Muscle of arm (tissue), 14 donors: ENCODE measurements at places on chromosomes 11 and 22.

GRCh38 chr22:44409211-44409973 is 88.6 kb downstream of the RTL6 start:
- no peak for DNase-seq

DNA sequence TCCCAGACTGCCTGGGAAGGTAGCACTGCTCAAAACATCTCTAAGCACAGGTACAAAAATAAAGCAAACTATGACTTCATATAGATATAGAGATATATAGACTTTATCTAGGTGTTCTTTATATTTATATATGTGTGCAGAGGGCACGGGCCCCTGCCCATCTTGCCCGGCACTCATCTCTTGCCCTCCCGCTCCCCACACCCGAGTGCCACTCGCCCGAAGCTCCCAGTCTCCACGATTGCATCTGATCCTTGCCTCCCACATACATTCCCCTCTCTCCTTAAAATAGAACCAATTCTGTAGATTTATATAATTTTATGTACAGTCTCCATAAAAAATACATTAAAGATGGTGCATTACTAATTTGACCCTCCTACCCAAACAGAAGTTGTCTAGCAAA is 55.5 kb downstream of the IGSF9B start:
- no peak for DNase-seq

DNA sequence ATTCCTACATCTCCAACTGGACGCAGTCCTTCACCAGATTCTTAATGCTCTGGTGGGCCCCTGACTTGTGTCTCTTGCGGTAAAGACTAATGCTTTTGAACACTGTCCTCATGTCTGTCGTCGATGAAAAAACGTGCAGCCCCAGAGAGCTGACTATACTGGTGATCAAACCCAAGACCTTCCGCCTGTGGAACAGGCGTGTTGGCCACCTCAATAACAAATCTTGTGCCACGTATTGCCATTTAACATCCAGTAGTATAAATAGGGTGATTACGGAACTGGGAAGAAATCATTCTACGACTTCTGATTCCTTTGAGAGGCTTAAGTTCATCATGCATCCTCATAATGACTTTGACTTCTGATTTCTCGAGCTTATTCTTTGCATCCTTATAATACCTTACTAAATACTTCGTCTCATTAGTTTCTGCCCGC is 45.6 kb downstream of the OR4D9 start:
- DNase-seq: no peak

DNA sequence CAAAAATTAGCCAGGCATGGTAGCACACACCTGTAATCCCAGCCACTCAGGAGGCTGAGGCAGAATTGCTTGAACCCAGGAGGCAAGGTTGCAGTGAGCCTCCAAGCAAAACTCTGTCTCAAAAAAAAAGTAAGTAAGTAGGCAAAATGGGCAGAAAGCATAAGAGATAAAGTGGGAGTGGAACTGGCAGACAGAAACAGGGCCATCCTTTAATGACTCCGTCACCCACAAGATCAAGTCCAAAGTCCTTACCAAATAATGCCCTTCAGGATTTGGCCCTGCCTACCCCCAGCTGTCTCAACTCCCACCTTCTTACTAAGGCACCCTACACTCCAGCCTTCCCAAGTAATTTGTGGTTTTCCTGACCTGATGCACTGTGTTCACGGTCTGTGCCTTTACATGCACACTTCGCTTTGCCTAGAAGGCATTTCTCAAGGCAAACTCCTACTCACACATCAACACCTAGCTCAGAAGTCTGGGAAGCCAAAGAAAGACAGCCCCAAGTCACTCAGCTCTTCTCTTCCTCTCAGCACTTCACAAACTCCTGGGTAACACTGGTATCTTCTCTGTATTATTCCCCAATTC is 6.1 kb downstream of the MAPK1 start:
- no peak for DNase-seq

- DNase-seq: peak; percentile 15
Observed at GRCh38 chr11:134476435-134477021, 64.5 kb upstream of the B3GAT1 start.

GRCh38 chr11:46298699-46299433 is 21.4 kb downstream of the CREB3L1 start:
- DNase-seq: no peak

- no peak for DNase-seq
Observed at GRCh38 chr11:78573681-78574080, 983 bp downstream of the NARS2 start.

GRCh38 chr11:44883277-44883676 is 67.4 kb downstream of the TP53I11 start:
- no peak for DNase-seq

DNA sequence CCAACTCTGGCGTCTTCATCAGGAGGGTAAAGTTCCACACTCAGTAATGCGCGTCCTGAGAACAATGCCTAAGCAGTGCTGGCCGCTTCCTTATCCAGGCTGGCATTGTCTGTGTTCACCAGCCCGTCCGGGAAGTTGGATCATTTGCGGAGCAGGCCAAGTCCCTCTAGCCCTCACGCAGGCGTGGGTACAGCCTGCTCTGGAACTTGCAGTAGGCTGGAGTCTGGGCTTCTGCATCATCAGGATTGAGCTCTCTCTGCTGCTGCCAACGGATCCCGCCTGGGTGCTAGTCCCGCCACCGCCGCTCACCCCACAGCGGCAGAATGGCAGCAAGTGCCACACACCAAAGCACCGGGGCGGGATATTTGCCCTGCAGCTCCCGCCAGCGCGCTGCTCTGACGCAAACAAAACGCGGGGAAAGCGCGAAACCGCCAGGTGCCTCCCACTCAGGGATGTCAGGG is 29.0 kb downstream of the GLYATL1 start:
- no peak for DNase-seq

- peak; percentile 75 for DNase-seq
Observed at GRCh38 chr11:36564376-36565030, 3.3 kb upstream of the RAG1 start.

GRCh38 chr22:17966403-17966717 is 58.0 kb downstream of the MICAL3 start:
- DNase-seq: no peak

GRCh38 chr22:37210041-37210803 is 2.1 kb downstream of the SSTR3 start:
- no peak for DNase-seq

DNA sequence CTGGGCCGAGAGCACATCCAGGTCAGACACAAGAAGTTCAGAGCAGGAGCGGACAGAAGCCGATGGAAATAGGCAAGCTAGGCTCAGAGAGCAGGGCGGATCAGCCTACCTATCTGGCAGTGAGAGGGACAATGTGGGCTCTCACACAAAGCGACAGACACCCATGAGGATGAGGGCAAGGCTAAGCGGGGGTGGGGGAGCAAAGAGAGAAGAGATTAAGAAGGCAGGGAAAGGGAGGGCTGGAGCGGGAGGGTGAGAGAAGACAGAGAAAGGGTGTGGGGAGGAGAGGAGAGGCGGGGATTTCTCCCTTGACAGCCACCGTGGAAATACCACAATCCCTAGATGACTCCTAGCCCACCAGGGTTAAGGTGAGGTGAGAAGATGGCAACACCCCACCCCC is 57.9 kb downstream of the BUD13 start:
- no peak for DNase-seq

- DNase-seq: no peak
Observed at GRCh38 chr11:32440916-32441315, 5.6 kb upstream of the WT1 start.

DNA sequence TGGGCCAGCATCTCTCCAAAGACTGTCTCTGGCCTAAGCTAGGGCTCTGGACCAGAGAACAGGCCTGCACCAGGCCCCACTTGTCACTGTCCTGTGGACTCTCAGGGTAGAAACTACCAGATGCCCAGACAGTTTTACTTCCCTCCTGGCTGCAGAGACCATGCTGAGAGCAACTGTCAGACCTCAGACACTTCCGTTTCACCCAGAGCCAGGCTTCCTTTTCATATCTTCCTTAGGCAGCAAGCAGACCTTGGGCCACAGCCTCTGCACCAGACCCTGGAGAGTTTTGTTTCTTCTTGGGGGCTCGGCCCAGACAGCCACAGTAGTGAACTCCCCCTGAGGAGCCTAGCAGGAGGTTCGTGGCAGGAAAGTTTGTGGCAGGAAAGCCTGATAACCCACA is 12.1 kb upstream of the FCHSD2 start:
- DNase-seq: no peak

- DNase-seq: no peak
Observed at GRCh38 chr22:37893583-37893983, 12.5 kb upstream of the MICALL1 start.

DNA sequence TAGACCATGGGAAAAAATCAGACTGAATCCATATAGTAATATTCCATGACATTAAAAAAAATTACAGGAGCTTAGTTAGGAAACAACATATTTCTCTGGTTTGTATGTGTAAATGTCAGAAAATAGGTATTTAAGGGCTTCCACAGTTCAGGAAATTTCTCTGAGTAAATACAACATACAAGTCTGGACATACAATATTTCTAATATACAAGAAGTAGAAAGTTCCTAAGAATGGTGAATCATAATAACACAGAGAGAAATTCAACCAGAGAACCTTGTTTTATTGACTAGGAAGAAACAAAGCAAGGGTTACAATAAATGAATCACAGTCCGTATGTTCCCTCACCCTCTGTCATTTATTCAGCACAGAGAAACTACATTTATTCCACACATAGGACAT is 532.7 kb upstream of the FAT3 start:
- no peak for DNase-seq

DNA sequence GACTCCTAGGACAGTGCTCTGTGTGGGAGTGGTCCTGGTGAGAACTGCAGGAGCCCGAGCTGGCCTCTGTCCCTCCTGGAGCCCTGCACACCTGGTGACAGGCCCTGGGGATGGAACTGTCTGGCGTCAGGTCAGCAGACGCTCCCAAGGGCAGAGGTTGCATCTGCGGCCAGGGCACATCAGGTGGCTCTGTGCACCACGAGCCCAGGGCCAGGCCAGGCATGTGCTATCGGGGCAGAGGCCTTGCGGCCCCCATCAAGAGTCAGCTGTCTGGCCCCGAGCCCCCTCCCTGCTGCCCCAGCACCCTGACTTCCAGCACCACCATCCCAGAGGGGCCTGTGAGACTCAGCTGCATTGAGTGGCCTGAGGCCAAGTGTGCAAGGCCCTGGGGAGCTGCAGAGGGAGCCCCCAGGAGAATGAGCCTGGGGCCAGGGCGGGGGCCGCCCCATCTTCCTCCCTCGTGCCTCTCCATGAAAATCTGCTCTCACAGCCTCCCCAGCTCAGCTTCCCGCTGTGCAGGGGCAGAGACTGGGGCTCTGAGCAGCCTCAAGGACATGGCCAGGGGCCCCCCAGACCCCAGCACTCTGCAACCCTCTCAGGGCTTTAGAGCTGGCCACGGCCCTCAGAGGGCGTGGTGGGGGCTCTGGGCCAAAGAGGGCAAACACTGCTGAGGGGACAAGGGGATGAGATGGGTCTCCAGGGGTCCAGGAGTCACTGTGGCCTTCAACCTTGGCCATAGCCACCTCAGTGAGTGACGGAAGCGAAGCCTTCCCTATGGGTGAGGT is 56.4 kb downstream of the RTL6 start:
- DNase-seq: no peak

DNA sequence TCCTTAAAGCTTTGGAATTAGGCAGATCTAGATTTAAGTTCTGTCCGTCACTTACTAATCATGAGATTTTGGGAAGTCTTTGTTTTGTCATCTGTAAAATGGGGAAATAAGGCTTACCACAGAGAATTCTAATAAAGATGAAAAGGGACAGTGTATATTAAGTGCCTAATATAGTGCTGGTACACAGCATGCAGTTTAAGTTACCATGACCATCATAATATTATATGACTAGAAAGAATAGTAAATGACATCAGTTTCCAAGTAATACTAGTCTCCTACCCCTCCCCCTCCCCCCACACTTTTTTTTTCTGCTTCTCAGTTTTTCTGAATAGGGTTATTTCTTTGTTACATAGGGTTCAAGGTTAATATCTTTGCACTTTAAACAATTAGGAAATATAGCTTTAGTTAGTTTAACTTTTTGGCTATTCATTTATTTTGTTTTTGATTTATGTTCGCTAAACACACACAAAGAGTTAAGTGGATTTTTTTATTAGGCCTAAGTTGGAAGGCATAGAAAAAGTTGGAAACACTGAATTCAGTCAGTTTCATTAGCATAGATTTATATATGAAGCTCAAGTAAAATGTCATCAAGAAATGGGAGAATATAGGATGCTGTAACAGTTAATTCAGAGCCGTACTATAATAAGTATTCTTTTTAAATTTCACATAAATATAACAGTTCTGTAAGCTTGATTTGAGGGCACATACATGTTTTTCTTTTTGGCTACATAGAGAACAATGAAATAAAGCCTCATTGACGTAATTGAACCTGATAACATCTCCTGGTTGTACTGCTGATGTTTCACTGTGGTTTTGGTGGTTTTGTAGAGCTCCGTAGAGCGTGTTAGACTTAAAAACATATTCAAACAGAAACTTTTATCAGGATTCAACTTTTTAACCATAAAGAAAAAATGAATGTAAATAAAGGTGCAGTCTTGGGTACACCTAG is 121.2 kb downstream of the PDE3B start:
- DNase-seq: no peak

DNA sequence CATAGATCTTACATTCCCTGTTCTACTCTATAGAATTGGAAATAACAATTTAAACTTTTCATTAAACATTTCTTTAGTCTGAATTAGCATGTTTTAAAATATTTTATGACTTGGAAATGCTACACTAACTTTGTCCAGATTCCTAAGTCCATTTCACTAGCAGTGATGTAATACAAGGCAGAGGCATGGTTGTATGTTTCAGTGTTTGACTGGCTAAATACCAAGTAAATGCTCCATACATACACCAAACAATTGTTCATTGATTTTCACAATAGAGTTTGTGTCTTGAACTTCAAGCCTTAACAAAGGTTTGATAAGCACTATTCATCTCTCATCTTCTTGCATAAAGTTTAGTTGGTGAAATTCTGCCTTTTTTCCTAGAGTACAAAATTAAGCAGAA is 13.5 kb downstream of the ZBED5 start:
- no peak for DNase-seq

GRCh38 chr11:83349296-83349695 is 63.1 kb upstream of the CCDC90B start:
- DNase-seq: peak; percentile 7

DNA sequence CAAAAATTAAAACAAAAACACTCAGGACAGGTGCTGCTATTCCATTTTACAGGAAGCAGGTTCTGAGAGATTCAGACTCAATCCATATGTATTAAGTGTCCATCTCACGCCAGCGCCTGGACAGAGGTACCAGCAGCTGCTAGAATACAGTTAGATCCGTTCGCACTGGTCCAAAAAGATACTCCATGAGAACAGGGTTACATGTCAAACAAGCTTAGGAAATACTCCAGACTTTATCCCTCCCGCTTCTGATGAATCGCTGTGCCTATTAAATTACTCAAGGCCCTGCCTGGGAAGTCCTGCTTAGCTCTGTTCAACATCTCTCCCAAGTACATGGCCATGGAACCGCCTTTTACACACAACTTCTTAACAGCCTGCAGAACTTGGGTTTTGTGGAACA is 50.2 kb upstream of the SLC35C1 start:
- DNase-seq: no peak

DNA sequence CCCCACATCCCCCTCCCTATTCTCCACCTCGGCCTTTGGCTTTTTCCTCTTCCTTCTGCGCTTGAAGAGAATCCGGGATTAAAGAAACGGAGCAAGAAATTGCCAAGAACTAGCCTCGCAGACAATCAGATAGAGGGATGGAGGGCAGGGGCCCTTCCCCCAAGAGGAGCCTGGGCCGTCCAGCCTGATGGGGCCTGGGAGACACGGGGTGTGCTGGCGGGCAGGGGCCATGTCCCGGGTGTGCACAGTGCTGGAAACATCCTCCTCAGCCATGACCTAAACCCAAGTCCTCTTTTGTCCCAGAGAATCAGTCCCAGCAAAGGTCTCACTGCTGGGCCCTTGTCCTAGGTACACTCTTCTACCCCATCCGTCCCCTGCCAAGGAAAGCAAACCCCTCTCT is 47.7 kb upstream of the LMO1 start:
- DNase-seq: no peak

GRCh38 chr11:34910817-34911216 is 5.4 kb downstream of the APIP start:
- no peak for DNase-seq
